ENCODE measurements at places on chromosomes 5 and 9.

DNA sequence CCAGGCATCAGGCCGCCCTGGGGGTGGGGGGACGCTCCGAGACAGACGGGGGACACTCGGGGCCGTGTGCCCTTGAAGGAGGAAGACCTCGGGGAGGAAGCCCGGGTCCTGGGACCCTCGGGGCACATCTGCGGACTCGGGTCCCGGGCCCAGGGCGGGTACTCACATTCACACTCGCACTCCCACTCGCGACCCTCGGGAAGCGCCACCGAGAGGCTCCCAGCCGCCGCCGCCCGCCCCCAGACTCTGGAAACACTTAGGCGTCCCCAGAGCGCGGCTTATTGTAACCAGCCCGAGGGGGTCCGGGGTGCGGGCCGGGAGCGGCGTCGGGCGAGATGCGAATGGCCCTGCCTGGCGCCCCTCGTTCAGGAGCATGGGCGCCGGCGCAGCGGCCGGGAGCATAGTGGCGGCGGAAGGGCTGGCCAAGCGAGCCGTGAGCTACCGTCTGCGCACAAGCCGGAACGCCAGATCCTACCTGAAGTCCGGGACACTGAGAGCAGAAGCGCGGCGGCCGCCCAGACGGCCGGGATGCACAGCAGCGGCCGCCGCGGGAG is 559 bp downstream of the ROR2 start:
- DNase-seq = no peak

DNA sequence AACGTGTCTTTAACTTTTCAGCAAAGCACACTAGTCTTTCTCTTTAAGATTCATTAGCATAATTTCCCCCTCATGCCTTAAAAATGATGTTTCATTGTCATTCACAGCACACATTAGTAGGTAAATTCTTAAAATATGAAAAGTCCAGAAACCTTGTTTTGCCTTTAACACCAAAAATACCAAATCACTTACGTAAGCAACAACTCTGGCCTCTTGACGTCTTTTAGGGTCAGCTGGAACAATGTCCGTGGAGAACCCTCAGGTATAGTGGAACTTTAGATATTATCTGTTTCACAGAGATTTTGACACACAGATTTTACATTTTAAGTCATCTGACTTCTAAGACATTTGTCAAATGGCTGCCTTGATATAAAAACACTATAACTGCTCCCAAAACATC is 30.9 kb downstream of the LNPEP start:
- DNase-seq = no peak

- DNase-seq = no peak
These were observed 15.3 kb downstream of the MYMK start for GRCh38 chr9:133509179-133510083.

DNA sequence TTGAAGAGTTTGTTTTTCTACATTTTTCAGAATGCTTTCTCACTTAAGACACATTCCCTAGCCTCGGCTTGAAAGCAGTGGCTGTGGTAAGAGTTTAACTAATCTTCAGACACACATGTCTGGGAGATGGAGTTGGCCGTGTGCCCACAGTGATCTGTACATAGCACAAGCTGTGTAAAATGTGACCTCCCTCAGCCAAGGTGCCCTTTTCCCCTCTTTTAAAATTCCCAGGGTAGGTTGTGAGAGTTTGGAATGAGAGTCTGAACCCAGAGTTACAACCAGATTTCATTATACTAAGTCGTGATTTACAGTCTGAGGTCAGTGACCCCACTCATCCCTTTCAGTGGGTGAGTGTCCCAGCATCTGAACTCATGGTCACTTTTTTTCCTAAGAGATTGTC is 230.4 kb downstream of the DOCK8 start:
- DNase-seq = no peak

DNA sequence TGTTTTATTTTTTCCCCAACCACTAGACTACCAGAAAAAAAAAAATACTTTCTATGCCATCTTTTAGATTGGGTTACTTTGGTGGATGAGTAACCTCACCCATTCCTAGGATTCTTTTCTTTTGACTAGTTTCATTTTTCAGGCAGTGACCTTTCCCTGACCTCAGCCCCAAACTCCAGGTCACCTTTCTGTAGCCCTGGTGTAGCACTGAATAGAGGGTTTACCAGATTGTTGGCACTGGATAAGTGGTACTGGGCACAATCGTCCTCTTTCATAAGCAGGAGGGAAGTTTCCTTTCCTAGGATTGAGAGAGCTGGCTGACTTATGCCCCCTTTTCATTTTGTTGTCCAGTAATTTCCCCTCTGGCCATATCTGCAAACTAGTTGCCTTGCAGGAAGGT is 169.4 kb upstream of the TMEM161B start:
- no peak for DNase-seq

- DNase-seq = no peak
These were observed 15.1 kb downstream of the GPSM1 start for GRCh38 chr9:136342181-136343120.

DNA sequence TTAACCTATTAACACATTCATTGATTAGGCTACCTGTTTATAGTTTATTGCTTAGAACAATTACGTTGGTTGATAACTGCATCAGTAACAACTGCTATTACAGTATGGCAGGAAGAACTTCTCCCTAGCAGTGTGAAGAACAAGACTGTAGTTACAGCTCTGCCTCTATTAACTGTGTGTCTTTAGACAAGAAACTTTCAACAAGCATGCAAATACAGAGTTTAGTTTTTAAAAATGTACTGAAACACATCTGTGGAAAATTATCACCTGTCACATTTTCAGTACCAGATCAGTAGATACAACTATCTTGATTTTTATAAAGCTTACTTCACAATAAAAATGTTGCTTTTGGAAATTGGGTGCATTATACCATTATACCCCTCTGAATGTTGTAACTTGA is 22.2 kb downstream of the ELL2 start:
- no peak for DNase-seq

GRCh38 chr5:138948471-138949222 is 73.5 kb upstream of the LRRTM2 start:
- DNase-seq = no peak

- no peak for DNase-seq
These were observed 1217.9 kb upstream of the ACO1 start for GRCh38 chr9:31166516-31166915.

DNA sequence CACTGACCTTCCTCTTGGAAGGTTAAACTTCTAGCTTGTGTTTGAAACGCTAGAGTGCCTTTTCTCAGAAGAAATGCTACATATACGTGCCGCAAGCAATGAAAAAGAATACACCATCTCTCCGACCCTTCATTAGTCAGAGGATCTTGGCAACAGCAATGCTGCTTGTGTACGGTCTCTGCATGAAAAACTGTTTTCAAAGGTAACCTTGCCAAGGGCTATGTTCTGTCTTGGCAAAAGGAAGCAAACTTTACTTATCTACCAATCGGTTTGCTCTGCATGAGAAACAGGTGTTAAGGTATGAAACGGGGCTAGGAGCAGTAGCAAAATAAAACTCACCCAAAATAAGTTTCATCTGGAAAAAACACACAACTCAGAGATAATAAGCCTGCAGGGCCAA is 297.8 kb downstream of the FBXL17 start:
- no peak for DNase-seq

DNA sequence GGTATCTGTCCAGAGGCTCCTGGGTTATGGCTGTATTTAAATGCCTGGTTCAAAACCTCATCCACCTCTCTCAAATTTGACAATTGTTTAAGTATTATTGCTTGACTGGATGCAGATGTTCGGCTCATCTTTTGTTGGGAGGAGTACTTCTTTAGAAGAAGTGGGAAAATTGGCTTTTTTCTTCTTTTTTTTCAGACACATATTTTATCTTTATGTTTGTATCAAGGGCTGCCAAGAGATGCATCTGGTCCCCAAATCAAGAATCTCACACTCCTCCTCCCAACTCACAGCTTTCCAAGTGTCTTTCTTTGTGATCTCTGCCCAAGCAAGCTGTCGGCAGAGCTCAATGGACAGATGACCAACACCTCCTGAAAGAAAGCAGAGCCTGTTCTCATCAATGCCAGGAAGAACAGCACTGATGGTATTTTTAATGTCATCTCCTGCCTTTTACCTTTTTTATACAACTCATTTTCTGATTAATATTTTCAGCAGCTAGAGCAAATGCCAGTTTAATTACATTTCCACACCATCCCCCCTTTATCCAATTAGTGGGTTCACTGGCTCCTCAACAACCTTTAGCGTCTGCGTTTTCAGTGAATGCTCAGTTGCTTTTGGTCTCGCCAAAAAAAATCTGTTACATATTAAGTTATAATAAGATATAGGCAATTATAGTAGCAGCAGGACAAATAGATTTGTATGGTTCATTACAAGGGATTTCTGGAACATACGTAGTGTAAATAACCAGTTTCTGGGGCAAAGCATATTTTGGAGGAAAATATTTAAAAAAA is 110.3 kb upstream of the SLIT3 start:
- no peak for DNase-seq

DNA sequence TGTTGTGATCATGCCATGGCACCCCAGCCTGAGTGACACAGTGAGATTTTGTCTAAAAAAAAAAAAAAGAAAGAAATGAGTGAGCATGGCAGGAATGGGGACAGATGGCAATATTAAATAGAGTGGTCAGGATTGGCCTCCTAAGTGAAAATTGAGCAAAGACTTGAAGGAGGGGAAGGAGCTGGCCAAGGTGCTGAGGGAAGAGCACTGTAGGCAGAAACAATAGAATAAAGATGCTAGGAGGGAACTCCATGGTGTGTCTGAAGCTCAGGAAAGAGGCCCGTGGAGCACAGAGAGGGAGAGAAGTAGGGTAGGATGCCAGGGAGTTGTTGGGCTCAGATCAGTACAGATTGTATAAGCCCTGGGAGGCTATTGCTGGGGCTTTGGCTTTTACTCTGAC is 64.4 kb upstream of the PCAT7 start:
- DNase-seq = no peak

DNA sequence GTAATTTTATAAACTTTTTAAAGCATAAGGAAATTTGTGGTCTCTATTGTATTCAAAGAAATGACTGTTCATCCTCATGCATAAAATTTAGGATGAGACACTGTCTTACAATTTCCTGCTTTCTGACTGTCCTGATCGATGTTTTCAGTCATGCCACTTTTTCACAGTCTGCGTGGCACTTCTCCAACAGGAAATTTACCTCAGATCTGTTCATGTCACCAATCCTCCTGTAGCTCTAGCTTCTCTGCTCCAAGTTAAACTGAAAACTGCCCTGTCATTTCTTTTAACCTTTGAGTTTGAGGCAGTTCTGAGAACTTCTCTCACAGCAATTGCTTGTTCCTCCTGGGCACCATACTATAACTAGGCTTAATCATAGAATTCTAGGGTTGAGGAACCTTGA is 455.1 kb downstream of the EFNA5 start:
- DNase-seq = no peak

- DNase-seq = no peak
These were observed 23.5 kb upstream of the CARTPT start for GRCh38 chr5:71695595-71695994.

DNA sequence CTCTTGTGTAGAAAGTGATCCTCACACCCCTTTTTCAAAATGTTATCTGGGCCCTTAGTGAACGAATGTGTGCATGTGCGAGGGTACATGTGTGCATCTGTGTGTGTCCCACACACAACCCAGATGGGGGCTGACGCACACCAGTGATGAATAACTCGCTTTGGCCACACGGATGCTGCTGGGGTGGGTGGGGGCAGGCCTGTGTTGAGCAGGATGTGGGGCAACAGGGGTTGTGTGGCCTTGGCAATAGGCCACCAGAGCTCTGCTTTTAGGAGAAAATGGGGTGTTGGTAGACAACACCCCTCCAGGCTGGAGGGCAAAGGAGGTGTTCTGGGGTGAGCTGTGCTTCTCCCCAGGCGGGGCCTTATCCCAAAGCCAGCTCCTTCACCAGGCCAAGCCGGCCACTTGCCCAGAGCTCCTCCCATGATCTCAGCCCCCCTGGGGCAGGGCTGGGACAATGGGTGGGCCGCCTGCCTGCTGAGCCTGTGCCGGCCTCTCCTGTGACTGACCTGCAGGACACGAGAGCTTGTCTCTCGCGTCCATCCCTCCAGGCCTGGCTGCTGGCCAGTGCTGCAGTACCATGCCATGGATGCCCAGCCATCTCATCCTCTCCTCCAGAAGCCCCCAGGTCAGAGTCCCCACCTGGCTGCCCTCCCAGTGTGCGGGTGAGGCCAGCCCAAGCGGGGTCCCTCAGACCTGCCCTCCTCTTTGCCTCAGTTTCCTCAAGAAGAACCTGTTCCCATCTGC is 1.7 kb downstream of the DBN1 start:
- DNase-seq = no peak

GRCh38 chr9:21432672-21433425 is 7.4 kb upstream of the IFNA1 start:
- no peak for DNase-seq

- no peak for DNase-seq
These were observed 115.9 kb upstream of the FCN2 start for GRCh38 chr9:134764473-134765269.

GRCh38 chr9:21710548-21711191 is 91.8 kb upstream of the MTAP start:
- no peak for DNase-seq

GRCh38 chr5:136906545-136906944 is 541.2 kb upstream of the TRPC7 start:
- DNase-seq = no peak

GRCh38 chr9:13268469-13268868 is 11.0 kb downstream of the MPDZ start:
- DNase-seq = no peak

GRCh38 chr5:36421256-36421655 is 119.6 kb upstream of the RANBP3L start:
- no peak for DNase-seq

GRCh38 chr9:95507464-95508241 is 9.1 kb downstream of the PTCH1 start:
- peak; percentile 69 for DNase-seq

DNA sequence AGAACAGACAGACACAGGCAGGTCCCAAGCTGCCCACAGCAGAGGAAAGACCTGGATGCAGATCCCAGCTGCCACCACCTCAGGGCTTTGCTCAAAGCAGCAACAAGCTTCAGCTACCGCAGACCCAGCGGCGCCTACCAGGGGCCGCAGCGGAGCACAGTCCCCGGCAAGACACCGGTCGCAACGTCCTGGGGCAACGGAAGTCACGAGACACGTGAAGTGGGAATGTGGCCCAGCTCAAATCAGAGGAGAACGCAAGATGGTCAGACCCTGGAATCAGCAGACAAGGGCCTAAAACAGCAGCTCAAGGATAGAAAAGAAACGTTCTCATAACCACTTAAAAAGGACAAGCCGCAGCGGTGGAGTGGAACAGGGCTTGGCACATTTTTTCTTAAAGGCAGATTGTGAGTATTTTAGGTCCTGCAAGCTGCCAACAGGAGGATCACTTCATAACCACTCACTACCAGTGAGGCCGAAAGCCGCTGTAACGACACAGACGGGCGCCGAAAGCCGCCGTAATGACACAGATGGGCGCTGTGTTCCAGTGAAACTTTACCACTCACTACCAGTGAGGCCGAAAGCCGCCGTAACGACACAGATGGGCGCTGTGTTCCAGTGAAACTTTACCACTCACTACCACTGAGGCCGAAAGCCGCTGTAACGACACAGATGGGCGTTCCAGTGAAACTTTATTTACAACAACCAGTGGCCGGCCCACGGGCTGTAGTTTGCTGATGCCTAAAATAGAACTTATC is 21.7 kb downstream of the SLC9A3 start:
- DNase-seq = no peak

- DNase-seq = peak; percentile 19
These were observed 3.8 kb downstream of the AQP3 start for GRCh38 chr9:33443464-33444154.

GRCh38 chr9:6667633-6668280 is 22.2 kb upstream of the GLDC start:
- DNase-seq = no peak
